IPS DF 6.9 (cell line): ENCODE measurements at places on chromosomes 2 and 18.

GRCh38 chr18:67600181-67601180 lies 84.0 kb upstream of the DSEL start:
- DNase-seq, result no peak

DNA sequence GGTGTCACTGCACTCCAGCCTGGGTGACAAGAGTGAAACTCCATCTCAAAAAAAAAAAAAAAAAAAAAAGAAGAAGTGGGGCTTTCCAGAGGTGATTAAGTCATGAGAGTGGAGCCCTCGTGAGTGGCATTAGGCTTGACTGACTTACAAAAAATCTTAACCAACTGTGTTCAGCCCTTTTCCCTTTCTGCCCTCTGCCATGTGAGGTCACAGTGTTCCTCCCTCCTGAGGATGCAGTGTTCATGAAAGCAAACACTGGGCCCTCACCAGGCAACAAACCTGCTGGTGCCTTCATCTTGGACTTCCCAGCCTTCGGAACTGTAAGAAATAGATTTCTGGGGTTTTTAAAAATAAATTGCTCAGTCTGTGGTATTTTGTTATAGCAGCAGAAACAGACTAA lies 37.0 kb upstream of the METTL21A start:
- no peak for DNase-seq

- DNase-seq, result no peak
Measured at GRCh38 chr2:234620018-234620417, 123.1 kb upstream of the ARL4C start.

DNA sequence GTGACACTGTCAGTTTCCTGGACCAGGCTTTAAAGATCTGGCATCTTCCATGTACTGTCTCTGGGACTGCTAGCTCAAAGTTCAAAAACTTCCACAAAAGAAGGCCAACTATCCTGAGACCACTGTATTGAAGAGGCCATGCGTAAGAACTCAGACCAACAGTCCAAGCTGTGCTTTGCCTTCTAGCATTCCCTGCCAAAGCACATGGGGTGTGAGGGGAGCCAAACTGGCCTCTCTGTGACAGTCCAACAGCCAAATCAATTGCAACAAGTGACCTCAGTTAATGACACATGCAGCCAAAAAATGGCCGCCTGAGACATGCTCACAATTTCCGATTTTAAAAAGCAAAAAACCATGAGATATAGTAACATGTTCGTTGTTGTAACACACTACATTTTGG lies 160.3 kb upstream of the CDH19 start:
- DNase-seq, result no peak

- DNase-seq, result no peak
Measured at GRCh38 chr2:16100006-16100405, 159.7 kb downstream of the MYCN start.

- DNase-seq, result no peak
Measured at GRCh38 chr18:74841248-74841647, 243.6 kb downstream of the ZNF407 start.
